Left renal cortex interstitium (tissue), 4 donors: ENCODE measurements at places on chromosomes 3 and 15.

GRCh38 chr3:144200466-144200865 is 228.8 kb downstream of the DIPK2A start:
- DNase-seq, result no peak

GRCh38 chr15:94683902-94684301 is 452.5 kb downstream of the MCTP2 start:
- DNase-seq, result no peak

DNA sequence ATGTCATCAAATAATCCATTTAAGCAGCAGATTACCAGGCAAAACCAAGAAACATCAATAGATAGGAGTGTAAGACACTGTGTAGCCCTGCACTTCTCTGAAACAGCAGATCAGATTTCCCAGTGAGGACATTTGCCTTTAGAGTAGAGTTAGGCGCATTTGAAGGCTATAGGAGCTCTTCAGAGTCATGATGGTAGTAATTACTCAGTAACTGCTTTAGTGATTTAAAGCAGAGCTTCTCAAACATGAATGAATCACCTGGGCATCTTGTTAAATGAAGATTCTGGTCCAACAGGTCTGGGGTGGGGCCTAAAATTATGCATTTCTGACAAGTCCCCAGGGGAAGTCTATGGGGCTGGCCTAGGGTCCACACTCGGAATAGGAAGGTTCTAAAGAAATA is 36.9 kb downstream of the THRB start:
- no peak for DNase-seq

- no peak for DNase-seq
These were observed 28.0 kb upstream of the HEG1 start for GRCh38 chr3:125083776-125084175.

- DNase-seq, result no peak
These were observed 701 bp downstream of the EIF5A2 start for GRCh38 chr3:170907637-170908234.

- DNase-seq, result no peak
These were observed 363.4 kb downstream of the OTOL1 start for GRCh38 chr3:161859865-161860450.

DNA sequence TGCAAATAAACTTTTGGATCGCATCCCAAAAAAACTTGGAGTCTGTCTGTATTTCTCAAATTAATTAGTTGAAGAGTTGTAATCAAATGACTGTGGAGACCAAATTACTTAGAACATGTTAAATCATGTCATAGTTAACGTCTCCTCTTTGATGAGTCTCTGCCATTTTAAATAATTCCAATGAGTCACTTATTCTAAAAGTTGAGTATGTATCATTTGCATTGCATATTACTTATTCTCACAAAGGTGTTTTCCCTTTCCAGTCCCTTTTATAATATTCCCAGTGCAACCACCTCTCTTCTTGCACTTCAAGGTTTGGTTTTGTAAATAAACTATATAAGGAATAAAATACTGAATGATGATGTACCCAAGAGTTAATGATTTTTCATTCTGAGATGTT is 36.0 kb upstream of the MBNL1 start:
- no peak for DNase-seq

- DNase-seq, result no peak
These were observed 83.9 kb upstream of the CDV3 start for GRCh38 chr3:133489466-133490085.

DNA sequence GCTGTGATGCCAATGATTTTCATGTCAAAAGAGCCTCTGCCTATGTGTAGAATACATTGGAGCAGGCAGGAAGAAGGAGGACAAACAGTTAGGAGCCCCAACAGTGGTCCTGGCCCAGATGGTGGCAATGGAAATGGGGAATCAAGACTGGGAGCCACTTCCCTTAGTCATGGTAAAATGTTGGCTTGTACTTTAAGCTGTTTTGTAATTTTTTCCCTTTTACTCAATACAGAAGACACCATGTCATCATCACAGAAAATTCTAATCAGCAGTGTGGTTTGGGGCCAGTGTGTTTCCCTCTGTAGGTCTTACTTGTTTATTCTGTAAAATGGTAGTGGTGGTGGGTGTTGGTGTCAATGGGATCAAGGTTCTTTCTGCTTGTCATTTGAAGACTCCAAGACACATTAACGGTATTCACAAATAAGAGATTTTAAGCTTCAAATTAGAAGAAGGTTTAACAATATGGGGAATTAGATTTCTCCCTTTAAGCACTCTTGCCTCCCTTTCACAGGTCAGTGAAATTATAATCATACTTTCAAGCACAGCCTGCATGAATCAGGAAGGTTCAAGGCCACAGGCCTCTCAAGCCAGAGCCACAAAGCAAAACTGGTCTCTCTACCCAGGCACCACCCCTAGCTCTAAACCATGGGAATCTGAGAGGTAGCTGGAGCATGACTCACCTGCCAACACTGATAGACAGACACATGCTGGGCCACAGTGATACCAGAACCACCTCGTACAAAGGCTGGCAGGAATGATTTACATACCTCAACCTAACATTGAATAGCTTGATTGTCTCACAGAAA is 24.9 kb downstream of the SIAH2 start:
- no peak for DNase-seq

DNA sequence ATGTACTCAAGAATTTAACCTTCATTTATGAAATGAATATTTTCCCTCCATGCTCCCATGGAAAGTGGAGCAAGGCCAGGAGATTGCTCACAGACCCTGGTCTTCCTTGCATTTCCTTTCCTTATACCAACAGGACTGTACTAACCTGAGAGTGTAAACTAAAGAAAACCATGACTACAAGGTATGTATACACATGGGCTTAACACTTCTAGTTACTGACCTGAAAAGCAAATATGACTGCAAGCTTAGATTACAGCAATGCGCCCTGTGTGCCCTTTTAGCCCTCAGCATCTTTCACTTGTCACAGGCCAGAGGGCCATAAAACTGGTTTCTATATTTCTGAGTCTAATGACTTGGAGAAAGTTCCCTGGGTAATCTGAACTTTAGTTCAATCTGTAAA is 52.1 kb downstream of the NEK10 start:
- no peak for DNase-seq

DNA sequence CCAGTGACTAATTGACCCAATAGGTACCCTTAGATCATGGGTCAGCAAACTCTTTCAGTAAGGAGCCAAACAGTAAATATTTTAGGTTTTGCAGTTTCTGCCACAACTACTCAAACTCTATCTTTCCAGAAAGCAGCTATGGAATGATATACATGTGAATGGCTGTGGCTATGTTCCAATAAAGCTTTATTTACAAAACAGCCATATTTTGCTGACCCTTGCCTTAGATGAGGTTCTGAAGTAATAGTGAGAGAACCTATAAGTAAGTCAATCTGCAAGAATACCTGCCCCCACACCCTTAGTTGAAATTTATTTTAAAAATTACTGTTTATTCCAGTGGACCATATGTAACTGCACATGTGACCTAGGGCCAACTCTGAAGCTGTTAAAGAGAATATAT is 134.0 kb downstream of the CMSS1 start:
- no peak for DNase-seq

- DNase-seq, result no peak
These were observed 28.4 kb downstream of the SMAD6 start for GRCh38 chr15:66730168-66731021.

DNA sequence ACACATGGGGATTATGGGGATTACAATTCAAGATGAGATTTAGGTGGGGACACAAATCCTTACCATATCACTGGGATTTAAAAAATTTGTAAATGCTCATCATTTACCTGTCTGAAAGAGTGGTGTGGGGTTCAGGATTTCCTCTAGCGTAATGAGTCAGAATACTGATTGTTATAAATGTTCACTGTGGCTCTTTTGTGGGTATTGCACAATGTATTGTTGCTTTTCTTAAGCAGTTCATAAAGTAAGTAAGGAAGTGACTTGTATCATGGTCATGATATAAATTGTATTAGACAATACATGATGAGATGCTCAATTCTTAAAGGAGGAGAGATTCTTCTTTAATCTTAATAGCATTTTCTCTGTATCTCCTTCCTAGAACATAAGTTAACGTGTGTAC is 262.1 kb downstream of the CNTN4 start:
- no peak for DNase-seq

DNA sequence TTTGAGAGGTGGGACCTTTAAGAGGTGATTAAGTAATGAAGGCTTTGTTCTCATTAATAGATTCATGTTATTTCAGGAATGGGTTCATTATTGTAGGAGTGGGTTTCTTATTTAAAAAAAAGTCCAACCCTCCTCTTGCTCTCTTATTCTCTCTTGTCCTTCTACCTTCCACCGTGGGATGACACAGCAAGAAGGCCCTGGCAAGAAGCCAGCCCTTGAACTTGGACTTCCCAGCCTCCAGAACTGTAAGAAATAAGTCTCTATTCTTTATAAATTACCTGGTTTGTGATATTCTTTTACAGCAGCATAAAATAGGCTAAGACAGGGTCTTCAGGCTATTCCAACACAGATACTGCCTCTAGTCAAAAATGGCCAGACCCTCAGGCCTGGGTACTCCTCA is 62.2 kb downstream of the MYLK start:
- no peak for DNase-seq

DNA sequence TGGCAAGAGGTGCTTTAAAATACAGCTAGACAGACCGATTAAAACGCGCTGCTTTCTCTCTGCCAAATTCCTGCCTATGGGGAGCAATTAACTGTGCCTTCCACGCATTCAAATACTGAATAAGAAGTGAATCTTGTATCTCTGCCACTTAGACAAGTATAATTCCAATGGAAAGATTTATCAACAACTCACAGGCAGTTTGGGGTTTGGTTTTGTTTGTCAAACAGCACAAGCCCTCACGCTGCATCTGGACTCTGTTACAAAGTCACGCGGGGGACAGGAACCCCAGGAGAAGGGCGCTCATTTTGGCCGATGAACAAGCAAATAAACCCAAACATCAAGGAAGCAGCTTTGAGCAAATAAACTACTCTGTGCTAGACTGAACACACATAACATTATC is 61.8 kb upstream of the TMCO5A start:
- no peak for DNase-seq

DNA sequence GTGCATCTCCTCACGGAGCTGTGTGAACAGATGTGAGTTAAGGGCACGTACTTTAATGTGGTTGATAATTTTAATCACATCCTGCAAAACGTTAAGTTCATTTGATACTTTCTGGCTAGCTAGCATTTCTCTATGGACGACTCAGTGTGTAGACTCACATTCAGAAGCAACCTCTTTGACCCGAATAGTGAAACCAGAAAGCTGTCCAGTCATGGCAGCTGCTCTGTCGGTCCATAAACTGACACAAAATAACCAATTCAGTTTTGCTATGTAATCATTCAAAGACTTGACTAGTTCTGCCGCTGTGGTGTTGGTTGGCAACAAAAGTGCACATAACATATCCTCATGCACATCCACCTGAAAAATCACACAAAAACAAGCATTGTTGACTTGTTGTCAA is 3.7 kb upstream of the GFM1 start:
- no peak for DNase-seq

- DNase-seq, result no peak
These were observed 121.0 kb downstream of the ASB7 start for GRCh38 chr15:100723315-100723801.

GRCh38 chr15:37094333-37094914 is 5.9 kb downstream of the MEIS2 start:
- no peak for DNase-seq

- no peak for DNase-seq
These were observed 39.6 kb downstream of the LIPC start for GRCh38 chr15:58471348-58471747.

DNA sequence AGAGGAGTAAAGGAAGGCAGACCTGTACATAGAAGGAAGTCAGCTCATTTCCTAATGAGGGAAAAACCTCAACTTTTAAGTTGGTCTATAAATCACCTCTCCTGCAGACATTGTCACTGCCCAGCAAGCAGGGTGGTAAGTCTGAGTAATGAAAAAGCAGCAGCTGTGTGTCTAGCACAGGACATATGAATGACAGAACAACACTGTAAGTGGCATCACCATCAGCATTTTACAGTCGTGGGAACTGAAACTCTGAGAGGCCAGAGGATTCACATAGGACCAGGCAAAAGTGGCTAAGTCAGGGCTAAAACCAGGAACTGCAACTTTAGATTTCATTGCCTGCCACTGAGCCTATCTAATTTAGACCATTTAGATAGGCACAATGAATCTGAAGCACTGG is 235.6 kb downstream of the CLSTN2 start:
- DNase-seq, result no peak

DNA sequence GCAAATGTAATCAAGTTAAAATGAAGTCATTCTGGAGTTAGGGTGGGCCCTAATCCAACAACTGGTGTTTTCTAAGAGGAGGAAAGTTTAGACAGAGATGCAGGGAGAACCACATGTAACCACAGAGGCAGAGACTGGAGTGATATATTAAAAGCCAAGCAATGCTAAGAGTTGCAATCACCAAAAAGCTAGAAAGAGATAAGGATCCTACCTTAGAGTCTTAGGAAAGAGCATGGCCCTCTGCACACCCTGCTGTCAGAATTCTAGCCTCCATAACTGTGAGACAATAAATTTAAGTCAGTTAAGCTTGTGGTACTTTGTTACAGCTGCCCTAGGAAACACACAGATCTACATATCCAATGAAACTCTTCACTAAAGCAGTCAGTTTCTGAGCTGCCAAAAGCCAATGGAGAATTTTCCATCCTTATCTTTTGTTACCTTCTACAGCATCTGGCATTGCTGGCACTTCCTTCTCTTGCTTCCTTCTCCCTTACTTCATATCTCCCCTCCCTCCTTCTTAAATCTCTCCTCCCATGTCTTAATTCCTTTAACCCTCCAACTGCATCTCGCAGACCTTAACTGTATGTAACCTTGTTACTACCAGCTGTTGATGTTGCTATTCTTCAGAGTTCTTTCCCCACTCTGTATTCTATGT is 11.2 kb downstream of the DCBLD2 start:
- no peak for DNase-seq

GRCh38 chr15:71055461-71055860 is 59.8 kb upstream of the THSD4 start:
- no peak for DNase-seq

GRCh38 chr3:45437383-45437782 is 49.0 kb downstream of the LARS2 start:
- no peak for DNase-seq

DNA sequence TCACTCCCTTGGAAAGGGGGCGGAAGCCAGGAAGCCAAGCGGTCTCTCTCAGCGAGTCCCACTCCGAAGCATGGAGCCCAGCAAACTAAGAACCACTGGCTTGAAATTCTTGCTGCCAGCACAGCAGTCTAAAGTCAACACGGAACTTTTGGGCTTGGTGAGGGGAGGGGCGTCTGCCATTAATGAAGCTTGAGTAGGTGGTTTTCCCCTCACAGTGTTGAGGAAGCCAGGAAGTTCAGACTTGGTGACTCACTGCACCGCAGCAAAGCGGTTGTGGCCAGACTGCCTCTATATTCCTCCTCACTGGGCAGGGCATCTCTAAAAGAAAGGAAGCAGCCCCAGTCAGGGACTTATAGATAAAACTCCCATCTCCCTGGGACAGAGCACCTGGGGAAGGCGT is 665.4 kb upstream of the CBLB start:
- no peak for DNase-seq

GRCh38 chr3:106263011-106263410 is 394.2 kb upstream of the CBLB start:
- DNase-seq, result no peak
